Lower leg skin (tissue), 4 donors: ENCODE measurements at places on chromosomes 7 and 10. TPM values are rescaled to one million over a fixed set of nuclear protein-coding genes. Genes with fewer than 3 reads are reported as not detected.

GRCh38 chr10:123001370-123001769 lies 7.2 kb downstream of the IKZF5 start:
- DNase-seq: no peak

GRCh38 chr10:77524281-77524711 lies 113.3 kb downstream of the KCNMA1 start:
- DNase-seq: no peak

GRCh38 chr7:154978017-154978416 lies 24.9 kb downstream of the PAXIP1 start:
- DNase-seq: no peak

GRCh38 chr7:71752171-71752935 lies 620.4 kb downstream of the GALNT17 start:
- DNase-seq: peak; percentile 85

- no peak for DNase-seq
Measured at GRCh38 chr7:4659551-4660286, 22.4 kb upstream of the FOXK1 start.

- DNase-seq: no peak
Measured at GRCh38 chr7:6727663-6728062, 20.9 kb upstream of the ZNF12 start.

LIPN gene
- 25.9 TPM for total RNA-seq

OR2A7 gene
- 11.2 TPM for total RNA-seq

ITGA8 gene
- 6.2 TPM for total RNA-seq

EPDR1 gene
- total RNA-seq: 2.0 TPM
